ENCODE measurements at places on chromosomes 7 and 10. TPM values are rescaled to one million over a fixed set of nuclear protein-coding genes. Genes with fewer than 3 reads are reported as not detected.
A peak's percentile ranks its signal among the peaks of the same experiment; 100 is the strongest.

GRCh38 chr7:144812379-144813283 lies 23.2 kb downstream of the TPK1 start:
- no peaks in the 10 kb centered on the region for H3K27me3 ChIP-seq
- DNase-seq, result peak; percentile 66
- peak overlapping the region; percentile 81 for H3K4me3 ChIP-seq
- H3K27ac ChIP-seq, result peak overlapping the region; percentile 79

DNA sequence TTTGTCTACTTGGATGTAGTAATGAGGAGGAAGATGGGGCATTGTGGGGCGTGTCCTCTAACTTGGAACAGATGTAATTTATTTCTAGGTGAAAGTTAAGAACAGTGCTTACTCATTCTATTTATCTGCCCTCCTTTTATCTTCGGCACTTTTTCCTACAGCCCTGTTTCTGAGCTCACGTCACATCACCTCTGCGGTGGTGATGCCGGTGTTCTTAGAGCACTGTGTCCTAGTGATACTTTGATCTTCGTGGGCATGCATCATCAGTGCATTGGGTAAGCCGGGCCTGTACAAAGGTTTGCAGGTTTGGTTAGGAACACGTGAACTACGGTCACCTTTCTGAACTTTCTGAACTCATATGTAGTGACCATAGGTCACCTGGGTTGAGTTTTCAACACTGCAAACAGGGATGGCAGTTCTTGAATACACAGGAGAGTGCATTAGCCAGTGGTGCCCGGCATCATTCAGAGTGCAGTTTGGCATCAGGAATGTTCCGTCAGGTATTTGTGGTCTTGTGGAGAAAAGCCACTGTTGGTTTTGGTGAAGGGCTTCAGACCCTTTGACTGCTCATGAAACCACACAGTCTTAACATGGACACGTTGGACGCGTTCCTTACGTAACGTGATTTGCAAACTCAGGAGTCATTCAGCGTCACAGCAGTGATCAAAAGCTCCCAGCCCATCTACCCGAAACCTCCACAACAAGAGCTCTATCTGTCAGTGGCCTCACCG lies 5.6 kb downstream of the POR start:
- H3K27me3 ChIP-seq, result no peaks in the 10 kb centered on the region
- no peak overlapping the region for H3K27ac ChIP-seq
- H3K36me3 ChIP-seq, result no peaks in the 10 kb centered on the region

DNA sequence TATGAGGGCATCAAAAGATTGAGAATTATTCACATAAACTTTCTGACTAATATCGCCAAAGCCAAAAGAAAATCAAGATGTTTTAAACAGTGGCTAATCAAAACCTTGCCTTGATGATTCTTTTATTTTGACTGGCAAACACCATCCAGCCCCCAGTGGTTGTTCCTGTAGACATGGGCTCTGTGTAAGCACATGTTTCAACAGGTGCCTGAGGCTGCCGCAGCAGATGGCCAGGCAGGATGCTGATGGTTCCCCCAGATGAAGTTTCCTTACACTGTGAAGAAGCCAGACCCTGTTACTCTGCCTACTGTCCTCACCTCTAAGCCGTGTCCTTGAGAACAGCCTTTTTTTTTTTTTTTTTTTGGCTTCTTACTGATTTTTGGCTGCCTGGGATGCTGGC lies 146.5 kb downstream of the RAB11FIP2 start:
- no peak overlapping the region for H3K27ac ChIP-seq
- DNase-seq, result no peak
- H3K27me3 ChIP-seq, result no peaks in the 10 kb centered on the region
- no peak overlapping the region for H3K4me3 ChIP-seq
- no peaks in the 10 kb centered on the region for H3K36me3 ChIP-seq
- H3K4me1 ChIP-seq, result no peaks in the 10 kb centered on the region

DNA sequence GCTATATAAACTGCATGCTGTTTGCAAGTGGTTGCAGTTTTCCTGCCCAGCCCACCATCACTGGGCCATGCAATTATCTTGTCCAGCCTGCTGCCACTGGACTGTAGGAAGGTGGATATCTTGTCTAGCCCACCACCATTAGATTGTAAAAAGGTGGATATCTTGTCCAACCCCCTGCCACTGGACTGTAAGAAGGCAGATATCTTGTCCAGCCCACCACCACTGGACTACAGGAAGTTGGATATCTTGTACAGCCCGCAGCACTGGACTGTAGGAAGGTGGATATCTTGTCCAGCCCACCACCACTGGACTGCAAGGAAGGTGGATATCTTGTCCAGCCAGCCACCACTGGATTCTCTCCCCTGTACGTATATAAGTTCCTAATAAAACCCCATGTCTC lies 69.8 kb downstream of the SKAP2 start:
- DNase-seq, result no peak
- H3K27ac ChIP-seq, result no peak overlapping the region
- H3K4me1 ChIP-seq, result no peaks in the 10 kb centered on the region
- H3K4me3 ChIP-seq, result no peak overlapping the region
- H3K36me3 ChIP-seq, result no peaks in the 10 kb centered on the region

DNA sequence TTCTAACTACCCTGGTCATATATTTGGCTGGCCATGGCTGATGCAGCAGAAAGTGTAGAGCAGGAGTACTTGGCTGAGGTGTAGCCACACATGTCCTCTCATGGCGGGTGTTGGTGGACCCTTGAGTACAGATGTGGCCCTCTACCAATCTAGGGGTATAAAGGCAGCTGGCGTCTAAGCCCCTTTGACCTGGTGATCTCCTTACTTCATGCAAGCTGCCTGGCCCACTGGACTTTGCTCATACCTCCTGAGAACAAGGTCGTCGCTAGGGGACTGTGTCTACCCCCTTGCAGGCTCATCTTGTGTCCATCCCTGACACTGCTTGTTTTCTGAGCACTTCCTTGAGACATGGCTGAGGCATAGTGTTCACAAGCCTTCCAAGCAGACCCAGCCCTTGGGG lies 287.8 kb downstream of the RPS24 start:
- no peak overlapping the region for H3K27ac ChIP-seq
- H3K4me3 ChIP-seq, result no peak overlapping the region
- no peaks in the 10 kb centered on the region for H3K36me3 ChIP-seq
- H3K27me3 ChIP-seq, result peaks cover 5% of the 10 kb centered on the region

GRCh38 chr10:15325243-15325943 lies 45.7 kb downstream of the FAM171A1 start:
- H3K27ac ChIP-seq, result no peak overlapping the region
- no peaks in the 10 kb centered on the region for H3K36me3 ChIP-seq
- no peaks in the 10 kb centered on the region for H3K4me1 ChIP-seq
- DNase-seq, result peak; percentile 6

GRCh38 chr7:23530405-23530804 lies 1.4 kb downstream of the TRA2A start:
- no peaks in the 10 kb centered on the region for H3K27me3 ChIP-seq
- H3K36me3 ChIP-seq, result peaks cover 2% of the 10 kb centered on the region
- peaks cover 49% of the 10 kb centered on the region for H3K4me1 ChIP-seq
- peak; percentile 11 for DNase-seq

GRCh38 chr10:125155101-125155500 lies 5.3 kb downstream of the CTBP2 start:
- no peak overlapping the region for H3K4me3 ChIP-seq
- H3K4me1 ChIP-seq, result no peaks in the 10 kb centered on the region
- DNase-seq, result no peak

- no peaks in the 10 kb centered on the region for H3K27me3 ChIP-seq
- no peak for DNase-seq
- no peaks in the 10 kb centered on the region for H3K4me1 ChIP-seq
- H3K36me3 ChIP-seq, result peaks cover 34% of the 10 kb centered on the region
- H3K27ac ChIP-seq, result no peak overlapping the region
- H3K4me3 ChIP-seq, result no peak overlapping the region
Measured at GRCh38 chr7:38736138-38736537, 105.0 kb upstream of the AMPH start.

ATG9B gene
- 21.2 TPM for total RNA-seq

GIMAP5 gene
- 37.4 TPM for total RNA-seq

ANXA11 gene
- total RNA-seq, result 252 TPM

AMZ1 gene
- 1.8 TPM for total RNA-seq

CABCOCO1 gene
- not detected for total RNA-seq

All from CD4-positive, CD25-positive, alpha-beta regulatory T cell (primary cell).